Nephron progenitor cell (in vitro differentiated cells): ENCODE measurements at places on chromosomes 6 and 20.

GRCh38 chr6:110493253-110493800 lies 16.9 kb upstream of the SLC22A16 start:
- no peak for DNase-seq

DNA sequence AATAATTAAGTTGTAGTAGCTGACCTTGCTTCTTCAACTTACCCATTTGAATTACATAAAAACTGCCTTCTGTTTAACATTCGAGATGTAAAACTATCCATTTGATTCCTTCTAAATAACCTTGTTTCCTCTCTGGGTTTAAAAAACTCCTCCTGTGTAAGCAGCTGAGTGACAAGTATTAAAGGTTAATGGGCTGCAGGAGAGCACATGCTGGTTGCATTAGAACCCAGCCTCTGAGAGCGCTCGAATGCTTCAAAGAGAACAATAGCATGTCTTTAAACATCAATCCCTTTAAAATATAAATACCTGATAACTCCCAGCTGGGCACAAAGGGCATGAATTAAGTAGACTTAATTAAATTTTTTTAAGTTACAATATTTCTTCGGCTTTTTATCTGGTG lies 215.8 kb downstream of the EYA4 start:
- DNase-seq: peak; percentile 5

- DNase-seq: no peak
Measured at GRCh38 chr6:145262771-145263170, 472.5 kb downstream of the EPM2A start.

DNA sequence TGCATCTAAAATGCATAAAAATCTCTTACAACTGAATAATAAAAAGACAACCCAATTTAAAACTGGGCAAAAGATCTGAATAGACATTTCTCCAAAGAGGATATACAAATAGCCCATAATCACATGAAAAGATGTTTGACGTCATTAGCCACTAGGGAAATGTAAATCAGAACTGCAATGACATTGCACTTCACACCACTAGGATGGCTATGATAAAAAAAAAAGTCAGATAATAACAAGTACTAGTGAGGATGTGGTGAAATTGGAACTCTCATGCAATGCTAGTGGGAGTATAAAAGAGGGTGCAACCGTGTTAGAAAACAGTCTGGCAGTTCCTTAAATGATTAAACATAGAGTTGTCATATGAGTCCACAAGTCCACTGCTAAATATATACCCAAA lies 24.3 kb upstream of the TBX18 start:
- no peak for DNase-seq

- DNase-seq: no peak
Measured at GRCh38 chr20:14922503-14923267, 585.3 kb upstream of the FLRT3 start.

- DNase-seq: no peak
Measured at GRCh38 chr6:113697632-113698410, 159.3 kb upstream of the MARCKS start.

DNA sequence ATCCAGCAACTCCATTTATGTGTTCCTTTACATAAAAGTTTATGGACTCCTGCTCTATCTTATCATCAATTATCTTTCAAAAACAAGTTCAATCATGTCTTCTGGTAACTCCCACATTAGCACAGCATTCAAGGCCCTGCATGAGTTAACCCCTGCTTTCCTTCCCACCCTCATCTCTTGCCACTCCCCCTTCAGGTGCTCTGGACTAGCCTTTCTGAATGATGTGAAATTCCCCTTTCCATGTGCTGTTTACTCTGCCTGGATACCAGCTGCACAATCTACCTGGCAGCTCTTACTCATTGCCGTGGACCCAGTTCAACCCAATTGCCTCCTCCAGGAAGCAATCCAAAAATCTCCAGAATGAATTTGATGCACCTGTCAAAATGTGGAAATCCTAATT lies 11.9 kb downstream of the ADGRF4 start:
- DNase-seq: no peak

- no peak for DNase-seq
Measured at GRCh38 chr6:127423921-127424320, 35.3 kb downstream of the KIAA0408 start.
